Activated CD4-positive, alpha-beta T cell treated with anti-CD3 and anti-CD28 coated beads, Interleukin-2, amount 50 U/mL, for 1 hour (primary cell): ENCODE measurements at places on chromosomes 3 and 15.

DNA sequence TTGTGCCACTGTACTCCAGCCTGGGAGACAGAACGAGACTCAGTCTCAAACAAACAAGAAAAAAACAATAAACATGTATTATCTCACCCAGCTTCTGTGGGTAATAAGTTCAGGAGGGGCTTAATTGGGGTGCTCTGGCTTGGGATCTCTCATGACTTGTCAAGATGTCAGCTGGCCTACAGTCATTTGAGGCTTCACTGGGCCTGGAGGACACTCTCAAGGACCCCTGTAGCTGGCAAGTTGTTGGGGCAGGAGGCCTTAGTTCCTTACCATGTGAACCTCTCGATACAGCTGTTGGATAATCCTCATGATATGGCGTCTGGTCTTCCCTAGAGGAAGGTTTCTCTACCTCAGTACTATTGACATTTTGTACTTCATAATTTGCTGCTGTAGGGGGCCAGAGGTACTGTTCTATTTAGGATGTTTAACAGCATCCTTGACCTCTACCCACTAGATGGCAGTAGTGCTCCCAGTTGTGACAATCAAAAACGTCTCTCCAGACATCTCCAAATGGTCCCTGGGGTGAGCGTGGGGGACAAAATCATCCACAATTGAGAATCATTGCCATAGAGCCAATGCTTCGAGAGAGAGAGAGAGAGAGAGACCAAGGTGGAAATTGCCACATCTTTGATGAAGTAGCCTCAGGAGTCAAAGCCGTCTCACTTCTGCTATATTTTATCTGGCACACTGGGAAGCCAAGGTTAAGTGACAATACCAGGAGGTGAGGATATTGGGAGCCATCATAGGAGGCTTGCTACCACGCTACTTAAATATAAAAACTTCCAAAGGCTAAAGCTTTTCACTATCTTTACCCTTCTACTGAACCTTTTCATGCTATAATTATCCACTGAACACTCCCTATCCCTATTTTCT, 23.9 kb upstream of the SLTM start:
- peak; percentile 46 for DNase-seq

DNA sequence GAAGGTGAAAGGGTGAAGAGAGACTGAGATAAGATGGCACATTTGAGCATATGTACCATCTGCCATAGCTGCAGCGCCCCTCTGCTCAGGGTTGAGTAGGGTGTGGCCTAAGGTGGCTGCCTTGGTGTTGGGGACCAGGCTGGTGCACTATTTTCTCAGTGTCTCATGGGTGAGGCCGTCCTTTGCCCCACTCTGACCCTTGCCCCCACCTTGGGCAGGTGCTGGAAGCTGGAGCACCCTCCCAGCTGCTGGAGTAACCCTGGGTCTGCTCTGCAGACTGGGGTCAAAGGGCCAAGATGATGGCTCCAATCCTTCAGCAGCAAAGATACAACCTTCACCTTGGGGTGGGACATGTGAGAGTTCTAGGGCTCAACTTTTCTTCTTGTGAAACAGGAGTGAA, 69.2 kb downstream of the DAPK2 start:
- no peak for DNase-seq

GRCh38 chr3:101521211-101521701, 8.2 kb upstream of the SENP7 start:
- DNase-seq = peak; percentile 14

GRCh38 chr3:55974421-55975165, 487.5 kb upstream of the WNT5A start:
- no peak for DNase-seq

- DNase-seq = no peak
Observed at GRCh38 chr3:43676441-43676840, 14.3 kb upstream of the ABHD5 start.

GRCh38 chr3:69764121-69764741, 25.0 kb downstream of the MITF start:
- no peak for DNase-seq

DNA sequence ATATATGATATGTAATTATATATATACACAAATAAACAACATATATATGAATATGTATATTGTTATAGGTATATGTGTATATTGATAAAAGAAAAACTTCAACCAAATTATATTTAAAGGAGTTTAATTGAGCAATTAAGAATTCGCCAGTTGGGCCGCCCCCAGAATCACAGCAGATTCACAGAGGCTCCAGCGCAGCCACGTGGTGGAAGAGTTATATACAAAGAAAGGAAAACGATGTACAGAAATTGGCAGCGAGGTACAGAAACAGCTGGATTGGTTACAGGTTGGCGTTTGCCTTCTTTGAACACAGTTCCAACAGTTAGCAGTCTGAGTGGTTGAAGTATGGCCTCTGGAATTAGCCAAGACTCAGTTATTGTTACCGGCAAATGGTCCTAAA, 137.3 kb upstream of the SLC24A5 start:
- no peak for DNase-seq

- DNase-seq = no peak
Observed at GRCh38 chr15:68801572-68802148, 19.0 kb downstream of the ANP32A start.

DNA sequence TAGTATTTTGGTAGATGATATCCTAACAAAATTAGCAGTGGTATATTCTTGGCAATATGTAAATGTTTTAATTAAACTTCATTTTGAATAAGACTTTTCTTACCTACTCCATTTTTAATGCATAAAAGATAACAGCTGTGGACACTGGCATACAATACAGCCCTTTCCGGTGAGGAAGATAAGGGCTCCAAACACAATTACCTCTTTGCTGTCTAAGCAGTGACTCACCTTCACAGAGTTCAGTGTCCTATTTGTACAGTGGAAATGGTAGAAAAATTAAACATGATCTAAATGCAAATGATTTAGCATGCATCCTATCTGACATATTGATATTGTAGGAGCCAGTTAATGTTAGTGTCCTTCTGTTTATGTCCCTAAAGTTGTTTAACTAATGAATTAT, 969.4 kb downstream of the PLOD2 start:
- no peak for DNase-seq

DNA sequence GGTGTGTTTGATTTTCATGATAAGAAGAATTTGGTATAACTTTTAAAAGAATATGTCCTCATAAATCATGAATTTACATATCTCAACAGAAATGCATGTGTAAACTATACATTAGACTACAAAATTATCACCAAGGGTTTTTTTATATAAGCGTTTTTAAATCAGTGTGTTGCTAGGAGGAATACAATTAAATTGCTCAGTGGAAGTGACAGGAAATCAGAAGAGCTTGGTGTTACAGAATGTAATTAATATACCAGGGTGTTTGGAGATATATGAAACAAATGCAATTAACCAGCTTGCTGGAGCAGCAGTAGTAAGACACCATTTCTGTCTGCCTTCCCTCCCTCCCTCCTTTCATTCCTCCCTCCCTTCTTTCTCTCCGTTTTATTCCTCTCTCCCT, 2.4 kb downstream of the ROBO2 start:
- no peak for DNase-seq

DNA sequence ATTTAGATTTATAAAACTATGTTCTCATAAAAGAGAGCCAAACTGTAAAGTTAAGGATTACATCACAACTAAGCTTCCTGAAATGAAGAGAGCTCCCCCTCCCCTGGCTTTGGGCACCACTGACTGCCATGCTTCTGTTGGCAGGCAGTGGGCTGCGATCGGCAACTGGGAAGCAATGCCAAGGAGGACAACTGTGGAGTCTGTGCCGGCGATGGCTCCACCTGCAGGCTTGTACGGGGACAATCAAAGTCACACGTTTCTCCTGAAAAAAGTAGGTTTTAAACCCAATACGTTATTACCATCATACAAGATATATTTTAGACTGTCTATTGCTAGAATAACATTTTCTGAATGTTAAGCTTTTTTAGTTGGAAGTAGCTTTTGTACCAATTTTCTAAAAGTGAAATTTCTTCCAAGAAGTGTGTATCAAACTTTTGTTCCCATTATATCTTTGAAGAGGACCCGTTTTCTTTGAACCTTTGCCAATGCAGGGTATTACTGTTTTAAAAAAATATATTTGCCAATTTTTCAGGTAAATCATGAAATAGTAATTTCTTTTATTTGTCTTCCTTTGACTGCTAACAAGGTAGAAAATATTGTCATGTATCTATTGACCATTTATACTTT, 184.1 kb downstream of the ADAMTSL3 start:
- no peak for DNase-seq

DNA sequence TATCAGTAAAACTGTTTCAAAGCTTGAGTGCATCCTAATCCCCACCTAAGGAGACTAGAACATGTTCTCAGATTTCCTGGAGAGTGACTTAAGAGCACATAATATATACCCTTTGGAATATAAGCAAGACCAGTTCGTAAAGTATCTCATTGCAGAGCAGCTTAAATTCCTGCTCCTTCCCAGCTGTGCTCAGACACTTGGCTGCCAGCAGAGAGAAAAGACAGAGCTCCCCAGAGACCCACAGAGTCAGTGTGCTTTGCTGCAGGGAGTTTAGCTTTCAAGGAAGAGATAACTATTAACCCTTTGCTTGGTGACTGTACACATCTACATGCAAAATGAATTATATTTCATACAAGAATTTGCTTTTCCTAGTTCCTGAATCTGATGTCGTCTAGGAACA, 338.1 kb upstream of the ARHGEF26 start:
- no peak for DNase-seq

GRCh38 chr3:165799026-165799425, 38.2 kb downstream of the BCHE start:
- DNase-seq = no peak

DNA sequence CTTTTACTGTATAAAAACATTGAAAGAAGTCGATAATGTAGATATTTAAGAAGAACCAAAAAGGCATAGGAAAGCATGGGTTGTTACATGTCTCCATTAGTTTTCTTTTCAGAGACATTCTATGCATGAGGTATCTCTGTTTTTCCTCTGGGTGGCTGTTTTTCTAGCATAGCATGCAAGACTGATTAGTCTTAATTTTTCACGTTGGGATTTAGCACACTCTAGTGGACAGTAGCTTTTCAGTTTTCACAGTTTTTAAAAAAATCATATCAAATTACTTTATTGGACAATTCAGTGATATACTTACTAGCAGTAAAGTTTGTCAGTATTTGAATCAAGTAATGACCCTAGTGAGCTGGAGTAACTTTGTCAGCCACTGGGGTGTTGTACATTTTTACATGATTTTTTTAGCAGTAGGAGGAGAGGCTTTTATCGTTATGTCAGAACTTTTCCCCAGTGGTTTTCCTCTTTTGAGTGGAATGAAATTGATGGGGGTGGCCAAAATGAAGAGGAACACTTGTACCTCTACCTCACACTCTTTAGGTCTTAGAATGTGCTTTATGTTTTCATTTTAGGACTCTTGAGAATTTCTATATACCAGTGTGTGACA, 57.2 kb downstream of the SEC22A start:
- no peak for DNase-seq

GRCh38 chr3:16828815-16829214, 55.9 kb upstream of the PLCL2 start:
- peak; percentile 52 for DNase-seq

- no peak for DNase-seq
Observed at GRCh38 chr15:72372361-72372760, 3.5 kb downstream of the HEXA start.

- no peak for DNase-seq
Observed at GRCh38 chr3:195076981-195077610, 193.9 kb downstream of the XXYLT1 start.
